ENCODE measurements at places on chromosomes 2 and 18.

DNA sequence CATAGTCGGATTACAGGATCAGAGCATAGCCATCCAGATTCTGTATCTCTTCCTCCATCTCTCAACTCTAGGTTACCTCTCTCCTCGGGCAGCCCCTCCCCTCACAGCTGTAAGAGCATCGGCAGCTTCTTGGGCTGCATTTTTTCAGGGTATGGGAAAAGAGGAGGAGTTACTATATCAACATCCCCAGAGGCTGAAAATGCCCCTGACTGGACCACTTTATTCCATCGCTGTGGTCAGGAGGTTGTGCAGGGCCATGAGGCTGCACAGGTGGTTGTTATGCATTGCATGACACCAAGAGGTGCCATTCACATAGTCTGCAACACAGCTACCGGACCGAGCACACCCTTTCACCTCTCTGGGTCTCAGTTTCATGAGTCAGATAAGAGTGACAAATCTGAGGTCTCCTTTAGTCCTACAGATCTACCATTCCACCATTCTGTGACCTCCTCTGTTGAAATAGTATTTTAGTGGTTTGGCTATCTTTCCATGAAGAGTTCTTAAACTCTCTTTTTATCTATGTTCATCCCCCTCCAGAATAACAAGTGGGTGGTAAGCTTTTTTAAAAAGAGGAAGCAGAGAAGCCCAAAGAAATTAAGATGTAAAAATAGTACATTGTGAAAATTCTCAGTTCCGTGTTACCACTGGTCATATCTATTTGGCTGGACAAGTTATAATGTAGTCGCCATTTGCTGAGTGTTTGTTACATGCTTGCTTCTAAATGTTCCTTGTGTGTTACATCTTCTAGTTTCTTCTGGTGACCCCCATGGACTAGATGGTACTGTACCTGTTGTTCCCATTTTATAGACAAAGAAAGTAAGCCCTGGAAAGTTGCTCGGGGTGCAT, 56.6 kb upstream of the SLC1A4 start:
- peak; percentile 85 for DNase-seq

DNA sequence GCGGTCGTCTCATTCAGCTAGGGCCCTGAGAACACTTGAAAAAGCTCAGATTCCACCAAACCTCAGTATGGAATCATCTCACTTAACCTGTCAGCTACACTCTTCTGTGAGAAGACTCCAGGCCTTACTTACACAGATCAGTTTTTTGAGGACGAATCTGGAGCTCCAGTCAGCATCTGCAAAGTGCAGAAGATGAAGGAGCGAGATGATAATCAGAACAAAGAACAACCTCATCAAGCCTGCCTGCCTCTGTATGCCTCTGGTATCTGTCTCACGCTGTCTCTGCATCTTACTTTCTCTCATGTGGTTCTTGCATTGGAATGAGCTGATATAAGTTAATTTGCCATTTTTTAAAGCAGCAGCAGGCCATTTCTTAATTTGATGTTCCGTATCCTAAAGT, 444.1 kb upstream of the LRATD1 start:
- DNase-seq = no peak

DNA sequence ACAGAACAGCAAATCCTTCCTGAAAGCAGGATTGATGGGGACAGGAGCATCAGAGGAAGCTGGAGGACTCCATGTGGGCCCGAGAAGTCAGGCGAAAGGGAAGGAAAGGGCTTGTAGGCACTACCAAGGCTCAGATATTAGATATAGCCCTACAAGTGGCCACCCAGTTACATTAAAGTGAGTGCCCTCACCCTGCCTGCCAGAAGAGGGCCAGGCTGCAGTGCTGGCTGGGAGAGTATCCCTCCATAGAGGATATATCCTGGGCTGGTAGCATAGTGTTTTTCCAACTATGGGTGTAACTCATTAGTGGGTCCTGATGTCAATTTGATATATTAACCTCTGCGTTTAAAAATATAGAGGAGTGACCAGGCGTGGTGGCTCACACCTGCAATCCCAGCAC, 285.2 kb downstream of the MYCN start:
- DNase-seq = no peak

DNA sequence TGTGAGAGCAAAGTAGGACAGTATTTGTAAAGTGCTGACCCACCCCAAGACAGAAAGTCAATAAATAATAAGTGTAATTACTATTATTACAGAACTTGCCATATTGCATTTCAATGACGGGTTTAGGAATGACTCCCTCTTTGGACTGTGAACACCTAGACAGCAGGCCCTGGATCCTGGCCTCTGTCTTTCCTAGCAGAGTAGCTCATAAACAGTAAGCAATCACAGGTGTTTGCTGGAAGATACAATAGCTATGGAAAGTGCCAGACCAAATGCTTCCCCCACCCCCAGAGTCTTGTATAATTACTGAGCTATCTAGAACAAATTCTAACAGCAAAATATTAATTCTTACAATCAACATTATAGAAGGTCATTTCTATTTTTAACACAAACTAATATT, 20.1 kb upstream of the MYO1B start:
- no peak for DNase-seq

- DNase-seq = no peak
These were observed 5.0 kb upstream of the PGAP1 start for GRCh38 chr2:196931555-196931954.

- no peak for DNase-seq
These were observed 4.8 kb downstream of the UBE2F start for GRCh38 chr2:237971661-237972060.

DNA sequence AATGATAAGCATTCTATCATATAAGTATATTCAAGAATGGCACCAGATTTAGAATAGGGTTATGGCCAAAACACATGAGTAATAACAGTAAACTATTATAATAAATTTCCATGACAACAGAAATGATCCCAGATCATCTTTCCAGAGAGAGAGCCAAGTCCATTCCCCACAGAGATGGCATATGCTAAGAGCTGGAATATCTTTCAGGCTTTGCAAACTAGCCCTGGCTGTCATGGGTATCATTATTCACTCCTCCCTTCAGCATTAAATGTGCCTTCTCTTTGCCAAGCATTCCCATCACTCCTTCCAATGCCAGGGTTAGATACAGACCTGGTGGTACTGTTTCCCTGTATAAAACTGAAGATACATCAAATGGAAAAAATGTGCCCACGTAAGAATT, 10.9 kb downstream of the FEZ2 start:
- DNase-seq = no peak

DNA sequence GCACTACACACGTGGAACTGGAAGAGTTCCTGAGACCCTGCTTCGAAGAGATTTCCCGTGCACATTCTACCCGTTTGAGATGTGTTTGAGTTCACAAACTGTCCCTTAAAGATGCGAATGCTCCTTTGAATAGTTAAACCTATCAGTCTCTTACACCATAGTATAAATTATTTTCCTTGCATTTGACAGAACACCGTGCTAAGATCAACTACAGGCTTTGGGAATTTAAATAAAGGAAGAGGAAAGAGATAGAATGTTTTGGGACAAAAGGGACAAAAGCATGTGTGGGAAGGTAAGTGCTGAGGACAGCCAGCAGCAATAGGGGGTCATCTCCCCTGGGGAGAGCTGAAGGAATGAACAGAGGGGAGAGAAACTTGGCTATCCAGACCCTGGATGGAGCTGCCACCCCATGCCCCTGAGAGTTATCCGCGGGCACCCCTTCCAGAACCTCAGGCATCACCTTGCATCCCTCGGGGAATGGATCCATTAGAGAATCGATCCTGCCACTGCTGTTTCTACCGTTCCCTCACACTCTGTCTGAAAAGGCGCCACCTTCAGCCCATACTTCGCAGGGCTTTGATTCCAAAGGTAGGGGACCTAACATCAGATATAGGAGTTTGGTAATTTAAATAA, 888 bp upstream of the ADCY3 start:
- DNase-seq = peak; percentile 56

DNA sequence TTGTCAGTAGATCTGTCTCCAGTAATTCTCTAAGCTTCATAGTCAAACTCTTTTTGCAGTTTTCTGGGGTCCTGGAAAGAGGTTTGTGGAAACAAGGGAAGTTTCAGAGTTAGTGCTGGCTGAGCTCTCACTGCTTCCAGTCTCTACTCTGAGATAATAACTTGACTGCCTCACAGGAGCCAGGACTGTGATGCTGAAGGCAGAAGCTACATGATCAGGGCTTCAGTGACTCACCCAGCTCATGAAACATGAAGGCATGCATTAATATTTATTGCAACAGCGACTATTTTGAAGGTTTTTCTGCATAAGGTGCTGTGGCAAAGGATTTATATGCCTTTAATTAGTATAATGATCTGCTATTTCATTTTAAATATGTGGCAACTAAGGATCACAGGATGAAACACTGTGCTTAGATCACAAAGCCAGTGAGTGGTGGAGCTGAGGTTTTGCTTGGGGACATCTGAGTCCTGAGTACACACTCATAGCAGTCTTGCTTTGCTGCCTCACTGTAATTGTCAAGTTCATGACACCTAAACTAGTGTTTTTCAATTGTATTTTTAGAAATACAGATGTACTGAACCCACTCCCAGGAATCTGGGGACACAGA, 448.4 kb upstream of the GCFC2 start:
- no peak for DNase-seq

GRCh38 chr2:224252631-224253030, 149.3 kb downstream of the FAM124B start:
- DNase-seq = no peak

DNA sequence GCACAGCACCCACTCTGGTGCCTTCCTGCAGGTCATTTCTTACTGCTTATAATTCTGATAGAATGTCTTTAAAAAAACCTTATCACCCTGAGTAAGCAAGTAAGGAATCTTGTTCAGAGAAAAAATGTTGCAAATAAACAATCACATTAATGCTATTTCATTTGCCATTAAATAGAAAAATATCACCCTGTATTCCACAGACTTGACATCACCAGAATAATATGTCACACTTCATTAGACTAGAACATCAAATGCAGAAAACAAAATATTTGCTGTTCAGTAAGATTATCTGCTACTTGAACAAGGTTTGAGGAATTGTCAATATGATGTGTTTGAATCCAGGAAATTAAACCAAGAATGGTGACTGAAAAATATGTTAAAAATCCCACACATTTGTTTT, 236.6 kb upstream of the MMADHC start:
- DNase-seq = no peak

DNA sequence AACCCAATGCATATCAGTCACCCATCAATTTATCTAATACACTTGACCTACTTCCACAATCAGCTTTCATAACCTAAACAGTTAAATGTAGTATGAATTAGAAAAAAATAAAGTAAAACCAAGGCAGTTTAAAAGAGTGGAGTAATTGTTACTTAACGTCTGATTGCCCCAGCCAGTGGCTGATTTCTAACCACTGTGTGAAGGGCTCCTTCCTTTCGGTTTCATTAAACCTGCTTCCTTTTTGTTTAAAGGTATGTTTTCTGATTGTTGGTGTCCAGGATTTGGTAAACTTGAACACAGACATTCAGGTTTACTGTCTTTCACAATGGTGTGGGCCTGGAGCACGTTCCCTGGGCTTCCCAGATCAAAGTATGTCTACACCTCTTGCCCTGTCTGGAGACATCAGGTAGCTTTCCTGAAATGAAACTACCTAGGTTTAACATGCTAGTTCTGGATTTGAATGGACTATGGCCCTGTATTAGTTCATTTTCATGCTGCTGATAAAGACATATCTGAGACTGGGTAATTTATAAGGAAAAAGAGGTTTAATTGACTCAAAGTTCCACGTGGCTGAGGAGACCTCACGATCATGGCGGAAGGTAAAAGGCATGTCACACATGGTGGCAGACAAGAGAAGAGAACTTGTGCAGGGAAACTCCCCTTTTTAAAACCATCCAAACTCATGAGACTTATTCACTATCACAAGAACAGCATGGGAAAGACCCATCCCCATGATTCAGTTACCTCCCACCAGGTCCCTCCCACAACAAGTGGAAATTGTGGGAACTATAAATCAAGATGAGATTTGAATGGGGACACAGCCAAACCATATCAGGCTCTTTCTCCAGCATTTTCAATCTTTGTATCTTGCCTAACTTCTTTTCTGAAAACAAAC, 605.2 kb upstream of the ID2 start:
- DNase-seq = peak; percentile 16

DNA sequence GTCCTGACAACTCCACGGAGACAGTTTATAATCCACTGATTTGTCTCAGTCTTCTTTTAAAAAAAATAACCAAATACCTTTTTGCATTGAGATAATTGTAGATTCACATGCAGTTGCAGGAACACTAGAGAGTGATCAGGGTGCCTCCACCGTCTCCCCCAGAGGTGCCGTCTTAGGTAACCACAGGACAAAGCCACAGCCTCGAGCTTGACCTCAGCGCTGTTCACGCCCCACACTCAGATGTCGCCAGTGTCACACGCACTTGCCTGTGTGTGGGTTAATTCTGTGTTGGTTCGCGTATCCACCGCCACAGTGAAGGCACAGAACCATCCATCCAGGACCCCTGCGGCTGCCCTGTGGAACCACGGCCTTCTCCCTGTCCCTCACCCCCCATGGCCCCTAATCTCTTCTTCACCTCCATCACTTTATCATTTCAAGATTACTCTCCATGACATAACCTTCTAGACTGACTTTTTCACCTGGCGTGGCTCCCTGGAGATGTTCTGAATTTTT, 295.0 kb upstream of the HDAC4 start:
- no peak for DNase-seq

GRCh38 chr2:25229279-25230197, 61.2 kb upstream of the POMC start:
- DNase-seq = no peak

GRCh38 chr2:197157879-197158537, 152.6 kb downstream of the ANKRD44 start:
- no peak for DNase-seq

- no peak for DNase-seq
These were observed 521.2 kb downstream of the NYAP2 start for GRCh38 chr2:225920621-225921220.

- DNase-seq = no peak
These were observed 276.4 kb downstream of the CDCA7 start for GRCh38 chr2:173631127-173631460.

DNA sequence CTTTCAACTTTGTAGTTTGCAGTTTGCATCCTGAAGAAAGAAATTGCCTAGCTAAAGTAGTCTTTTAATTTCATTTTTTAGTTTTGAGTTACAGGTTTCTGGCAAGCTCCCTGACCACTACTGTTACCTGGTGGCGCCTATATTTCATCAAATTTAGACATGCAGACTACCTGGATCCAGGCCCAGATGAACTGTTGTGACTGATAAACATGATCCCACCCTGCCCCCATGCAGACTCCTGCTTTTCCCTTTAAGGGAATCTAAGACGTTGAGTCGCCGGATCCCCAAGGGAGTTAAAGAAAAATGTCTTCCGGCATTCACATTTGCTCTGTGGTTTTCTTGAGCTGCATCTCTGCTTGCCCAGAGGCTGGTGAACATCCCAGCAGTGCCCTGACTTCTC, 22.2 kb downstream of the METAP1D start:
- DNase-seq = no peak

GRCh38 chr2:3664925-3665324, 6.9 kb downstream of the ALLC start:
- DNase-seq = no peak

- DNase-seq = no peak
These were observed 39.7 kb downstream of the CDCA7 start for GRCh38 chr2:173394091-173394974.
